ENCODE measurements at places on chromosomes 5 and 9.

DNA sequence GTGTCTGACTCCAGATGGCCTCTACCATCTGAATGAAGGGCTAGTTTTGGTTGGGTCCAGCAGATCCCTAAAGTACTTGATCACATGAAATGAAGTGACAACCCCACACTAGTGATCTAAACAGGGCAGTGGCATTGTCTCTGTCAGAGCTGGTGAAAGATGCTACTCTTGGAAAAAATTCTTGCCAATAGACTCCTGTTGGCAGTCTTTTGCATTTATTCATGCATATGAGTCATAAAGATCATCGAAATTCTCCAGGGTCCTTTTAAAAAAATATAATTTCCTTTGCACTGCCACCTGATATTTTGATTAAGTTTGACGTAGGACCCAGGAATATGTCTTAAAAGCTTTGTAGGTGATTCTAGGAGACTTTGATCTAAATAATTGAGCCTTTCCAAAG is 135.1 kb upstream of the ELL2 start:
- DNase-seq = no peak

GRCh38 chr5:122909470-122910100 is 64.2 kb downstream of the SNX24 start:
- no peak for DNase-seq

DNA sequence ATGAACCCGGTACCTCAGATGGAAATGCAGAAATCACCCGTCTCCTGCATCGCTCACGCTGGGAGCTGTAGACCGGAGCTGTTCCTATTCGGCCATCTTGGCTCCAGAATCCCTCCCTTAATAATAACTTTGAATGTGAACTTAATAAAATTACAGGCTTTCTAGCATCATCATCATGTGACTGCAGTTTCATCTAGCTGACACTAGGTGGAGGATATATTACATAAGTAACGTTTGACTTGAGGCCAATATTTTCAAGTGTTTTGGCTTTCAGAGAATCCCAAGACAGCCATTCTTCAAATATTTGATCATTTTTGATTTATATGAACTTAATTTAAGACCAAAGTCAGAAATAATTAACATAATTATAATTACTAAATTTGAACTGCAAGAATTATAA is 474.9 kb upstream of the CDH10 start:
- no peak for DNase-seq

- DNase-seq = no peak
Measured at GRCh38 chr5:2014058-2014610, 131.4 kb upstream of the IRX4 start.

GRCh38 chr9:82810915-82811314 is 252.0 kb downstream of the RASEF start:
- no peak for DNase-seq

DNA sequence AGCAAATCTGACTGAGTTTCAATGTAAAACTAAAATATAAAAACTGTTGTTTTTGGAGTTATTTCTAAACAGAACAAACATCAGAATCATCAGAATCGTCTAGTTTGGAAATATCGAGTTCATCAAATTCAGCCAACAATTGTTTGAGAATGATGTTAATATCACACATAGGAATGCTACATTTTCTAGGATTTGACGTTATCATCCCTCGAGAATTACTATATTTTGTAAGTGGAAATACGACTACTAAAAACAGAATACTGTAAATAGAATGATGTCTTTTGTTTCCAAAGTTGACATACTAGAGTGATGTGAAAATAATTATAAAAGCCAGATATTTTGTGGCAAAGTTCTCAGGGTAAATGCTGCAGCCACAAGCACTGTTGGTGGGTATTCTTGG is 805.9 kb downstream of the TLE1 start:
- no peak for DNase-seq

GRCh38 chr5:160720822-160721221 is 131.2 kb downstream of the ATP10B start:
- no peak for DNase-seq

GRCh38 chr9:130177898-130178805 is 5.9 kb downstream of the NCS1 start:
- no peak for DNase-seq

GRCh38 chr9:80191108-80191507 is 619.3 kb downstream of the TLE4 start:
- DNase-seq = no peak

- DNase-seq = no peak
Measured at GRCh38 chr9:116809656-116810055, 122.6 kb downstream of the TRIM32 start.

GRCh38 chr5:93342563-93343061 is 238.4 kb downstream of the NR2F1-AS1 start:
- no peak for DNase-seq

GRCh38 chr9:86836797-86837196 is 110.5 kb downstream of the GAS1 start:
- DNase-seq = no peak

- DNase-seq = no peak
Measured at GRCh38 chr9:36744678-36745077, 172.0 kb downstream of the MELK start.

DNA sequence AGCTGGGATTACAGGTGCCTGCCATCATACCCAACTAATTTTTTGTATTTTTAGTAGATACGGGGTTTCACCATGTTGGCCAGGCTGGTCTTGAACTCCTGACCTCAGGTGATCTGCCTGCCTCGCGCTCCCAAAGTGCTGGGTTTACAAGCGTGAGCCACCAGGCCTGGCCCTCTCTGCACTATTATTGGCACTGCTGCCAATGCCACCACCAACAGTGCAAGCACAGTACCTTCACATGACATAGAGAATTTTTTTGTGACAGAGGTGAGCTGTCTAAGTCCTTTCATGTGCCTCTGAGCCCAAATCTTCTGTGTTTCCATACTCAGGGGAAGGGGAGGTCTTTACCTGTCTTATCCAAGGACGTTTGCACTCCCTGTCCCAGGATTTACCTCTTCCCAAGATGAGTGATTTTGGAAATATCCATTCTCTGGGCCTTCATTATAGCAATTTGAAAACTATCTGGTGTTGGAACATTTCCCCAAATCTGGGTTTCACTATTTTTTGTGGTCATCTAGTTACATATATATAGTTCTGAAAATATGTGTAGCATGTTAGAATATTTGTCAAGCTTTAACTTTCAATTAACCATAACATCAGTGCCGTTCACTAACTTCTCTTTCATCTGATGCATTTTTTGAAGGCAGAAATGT is 5.4 kb upstream of the CD180 start:
- no peak for DNase-seq

All from stimulated activated CD4-positive, alpha-beta T cell treated with anti-CD3 and anti-CD28 coated beads, Interleukin-12 subunit alpha, Interleukin-12 subunit beta, amount 100 ng/mL, for 24 hours (primary cell).